Progenitor cell of endocrine pancreas (in vitro differentiated cells): ENCODE measurements at places on chromosomes 12 and 14. TPM values are rescaled to one million over a fixed set of nuclear protein-coding genes. Genes with fewer than 3 reads are reported as not detected.

The SLCO1B1 gene
- 0.17 and 0.69 TPM in 2 replicates for total RNA-seq

The TEX52 gene
- total RNA-seq: not detected in 2 replicates

The CCDC88C gene
- total RNA-seq: 78.1 and 85.5 TPM in 2 replicates

The FAR2 gene
- total RNA-seq: 4.8 and 8.4 TPM in 2 replicates

The OVCH1 gene
- total RNA-seq: 0.31 and 0.65 TPM in 2 replicates

The TAS2R8 gene
- total RNA-seq: 0.24 TPM in 1 of 2 replicates, not detected in the other

The IFI27 gene
- total RNA-seq: 5.8 and 7.5 TPM in 2 replicates

The SMCO2 gene
- total RNA-seq: 1.4 and 1.6 TPM in 2 replicates

The KSR2 gene
- total RNA-seq: 1.8 TPM in 2 replicates

The GLIPR1L2 gene
- 0.29 and 0.64 TPM in 2 replicates for total RNA-seq

GRCh38 chr12:20567413-20567812 lies 127.7 kb upstream of the SLCO1C1 start:
- DNase-seq: no peak

GRCh38 chr12:114631242-114631641 lies 52.7 kb downstream of the TBX3 start:
- no peak for DNase-seq

DNA sequence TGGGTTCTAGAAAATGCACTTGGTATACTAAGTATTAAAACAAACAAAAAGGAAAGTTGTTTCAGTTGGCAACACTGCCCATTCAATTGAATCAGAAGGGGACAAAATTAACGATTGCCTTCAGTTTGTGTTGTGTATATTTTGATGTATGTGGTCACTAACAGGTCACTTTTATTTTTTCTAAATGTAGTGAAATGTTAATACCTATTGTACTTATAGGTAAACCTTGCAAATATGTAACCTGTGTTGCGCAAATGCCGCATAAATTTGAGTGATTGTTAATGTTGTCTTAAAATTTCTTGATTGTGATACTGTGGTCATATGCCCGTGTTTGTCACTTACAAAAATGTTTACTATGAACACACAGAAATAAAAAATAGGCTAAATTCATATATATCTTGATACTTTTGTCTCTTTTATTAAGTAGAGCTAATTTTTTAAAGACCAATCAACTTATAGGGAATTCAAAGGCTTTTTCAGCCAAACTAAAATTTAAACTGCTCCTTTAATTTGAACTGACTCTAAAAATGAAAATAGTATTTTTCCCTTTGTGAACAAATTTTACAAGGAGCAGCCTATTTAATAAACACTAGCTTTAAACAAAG lies 2.8 kb downstream of the FOXG1 start:
- DNase-seq: no peak

DNA sequence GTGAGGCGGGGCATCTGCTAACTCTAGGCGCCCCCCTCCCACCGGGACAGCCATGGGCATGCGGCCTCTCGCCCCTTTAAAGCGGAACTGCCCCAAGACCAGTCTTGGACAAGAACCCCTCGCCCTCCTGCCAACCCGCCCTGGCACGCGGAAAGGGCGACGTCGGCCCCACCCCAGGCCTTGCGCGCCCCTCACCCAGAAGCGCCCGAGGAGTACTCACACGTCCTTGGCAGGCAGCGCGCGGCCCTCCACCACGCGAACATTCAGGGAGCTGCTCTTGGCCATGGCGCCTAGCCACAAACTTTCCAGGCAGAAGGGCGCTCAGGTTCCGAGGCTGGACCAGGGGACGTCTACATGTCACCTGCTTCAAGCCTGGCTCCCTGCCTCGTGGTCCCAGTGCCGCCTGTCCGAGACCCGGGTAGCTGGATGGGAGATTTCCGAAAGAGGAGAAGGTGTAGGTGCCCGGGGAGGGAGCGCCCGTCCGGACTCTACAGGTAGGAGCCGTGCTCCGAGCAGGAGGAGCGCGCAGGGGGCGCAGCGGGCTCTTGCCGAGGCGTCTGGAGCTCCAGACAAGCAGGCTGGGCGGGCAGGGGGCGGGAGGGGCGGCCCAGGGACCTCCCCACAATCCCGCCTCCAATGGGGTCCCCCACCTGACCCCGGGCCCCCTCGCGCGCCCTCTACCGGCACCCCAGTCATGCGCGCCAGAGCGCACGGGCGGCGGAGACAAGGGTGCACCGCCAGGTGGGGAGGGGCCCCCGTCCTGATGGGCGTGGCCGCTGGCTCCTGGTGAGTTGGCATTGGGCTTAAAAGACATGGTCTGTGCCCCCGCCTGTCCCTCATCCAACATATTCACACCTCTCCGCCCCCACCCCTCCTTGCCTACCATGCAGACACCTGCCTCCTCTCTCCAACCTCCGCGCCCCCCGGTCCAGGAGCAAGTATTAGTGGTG lies at the start of gene RASAL1:
Gene RASAL1 (minus strand): TSS at position 584 of the 950 bp plus-strand sequence. CDS start 299 bp downstream, at position 285.
- peak; percentile 51 for DNase-seq

- no peak for DNase-seq
Observed at GRCh38 chr14:71628433-71628832, 303.8 kb upstream of the RGS6 start.

- DNase-seq: peak; percentile 64
Observed at GRCh38 chr12:11649413-11650285, at the start of gene ETV6. ETV6 (plus strand) TSS chr12:11649674; CDS start chr12:11650128, 454 bp downstream.

DNA sequence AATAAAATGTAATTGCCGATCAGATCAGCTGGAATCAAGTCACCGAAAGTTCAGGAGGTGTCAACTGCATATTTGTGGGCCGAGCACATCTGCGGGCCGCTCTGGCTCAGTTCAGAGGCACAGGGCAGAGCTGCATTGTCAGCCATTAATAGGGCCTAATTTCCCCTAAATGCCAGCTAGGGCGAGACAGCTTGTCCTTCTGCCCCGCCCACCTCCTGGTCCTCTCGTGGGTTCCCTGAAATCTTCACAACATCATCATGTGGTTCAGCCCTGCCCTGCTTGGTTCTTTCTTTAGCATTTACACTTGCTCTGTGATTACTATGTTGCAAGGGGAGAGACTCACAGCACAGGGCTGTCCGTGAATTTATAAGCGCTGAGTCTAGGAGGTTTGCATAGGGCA lies 148.9 kb downstream of the CHST11 start:
- no peak for DNase-seq

DNA sequence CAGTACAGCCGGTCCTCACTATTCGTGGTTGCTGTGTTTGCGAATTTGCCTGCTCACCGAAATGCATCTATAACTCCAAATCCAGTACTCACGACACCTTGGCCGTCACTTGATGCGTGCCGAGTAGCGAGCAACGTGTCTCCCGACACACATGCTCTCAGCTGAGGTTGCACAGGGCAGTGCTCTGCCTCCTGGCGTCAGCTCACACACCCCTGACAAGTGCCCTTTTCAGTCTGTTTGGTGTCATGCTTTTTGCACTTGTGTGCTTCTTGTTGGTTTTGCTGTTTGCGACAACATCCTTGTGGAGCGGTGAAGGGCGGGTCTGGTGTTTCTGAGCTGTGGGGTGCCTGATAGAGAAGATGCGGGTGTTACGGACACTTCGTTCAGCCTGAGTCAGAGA lies 110.4 kb upstream of the RFLNA start:
- no peak for DNase-seq

DNA sequence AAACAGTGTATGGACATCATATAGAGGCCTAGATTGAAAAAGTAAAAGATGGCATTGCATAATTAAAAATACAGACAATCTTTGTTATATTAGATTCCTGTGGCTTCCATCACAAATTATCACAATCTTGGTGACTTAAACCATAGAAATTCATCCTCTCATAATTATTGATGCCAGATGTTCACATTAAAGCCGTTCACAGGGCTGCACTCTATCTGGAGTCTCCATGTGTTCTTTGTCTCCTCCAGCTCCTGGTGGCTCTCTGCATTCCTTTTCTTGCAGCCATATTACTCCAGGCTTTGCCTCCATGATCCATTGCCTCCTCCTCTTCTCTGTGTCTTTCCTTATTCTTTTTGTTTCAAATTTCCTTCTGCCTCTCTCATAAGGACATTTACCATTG lies 875.7 kb upstream of the USP15 start:
- DNase-seq: no peak

- no peak for DNase-seq
Observed at GRCh38 chr12:32561931-32562341, 117.2 kb upstream of the DNM1L start.

DNA sequence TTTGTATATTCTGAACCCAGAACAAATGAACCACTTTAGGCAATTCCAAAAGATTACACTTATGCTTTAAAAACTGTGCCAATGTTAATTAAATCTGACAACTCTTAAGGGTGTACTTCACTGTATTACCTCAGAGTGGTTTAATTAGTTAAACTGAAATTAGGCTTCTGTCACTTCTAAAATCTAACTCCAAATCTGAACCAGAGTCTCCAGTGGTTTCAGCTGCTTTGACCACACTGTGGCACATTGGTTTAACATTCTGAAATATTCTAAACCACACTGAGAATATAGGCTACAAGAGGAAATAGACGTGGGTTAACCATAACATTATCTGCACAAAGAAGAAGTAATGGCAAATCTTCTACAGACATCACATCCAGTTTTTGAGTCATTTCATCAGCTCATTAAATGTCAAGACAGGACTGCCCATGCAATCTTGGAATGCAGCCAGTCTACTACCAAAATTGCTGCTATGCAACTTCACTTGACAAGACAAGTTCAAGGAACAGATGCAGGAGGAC lies 94.8 kb downstream of the LRP6 start:
- no peak for DNase-seq
